ENCODE measurements at places on chromosomes 6 and 20.

DNA sequence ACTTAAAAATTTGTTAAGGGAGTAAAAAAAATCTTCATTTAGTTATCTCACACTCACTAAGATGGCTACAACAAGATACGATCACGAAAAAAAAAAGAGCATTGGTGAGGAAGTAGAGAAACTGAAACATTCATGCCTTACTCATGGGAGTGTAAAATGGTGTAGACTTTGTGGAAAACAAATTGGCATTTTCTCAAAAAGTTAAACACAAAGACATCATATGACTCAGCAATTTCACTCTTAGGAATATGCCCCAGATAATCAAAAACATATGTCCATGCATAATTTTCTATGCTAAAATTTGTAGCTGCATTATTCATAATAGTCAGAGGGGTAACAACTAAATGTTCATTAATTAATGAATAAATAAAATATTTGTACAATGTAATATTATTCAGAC lies 120.9 kb upstream of the IRAK1BP1 start:
- DNase-seq = no peak

- no peak for DNase-seq
Observed at GRCh38 chr6:1581120-1581991, 28.4 kb upstream of the FOXC1 start.

- DNase-seq = no peak
Observed at GRCh38 chr6:13038315-13038714, 290.0 kb downstream of the TBC1D7 start.

DNA sequence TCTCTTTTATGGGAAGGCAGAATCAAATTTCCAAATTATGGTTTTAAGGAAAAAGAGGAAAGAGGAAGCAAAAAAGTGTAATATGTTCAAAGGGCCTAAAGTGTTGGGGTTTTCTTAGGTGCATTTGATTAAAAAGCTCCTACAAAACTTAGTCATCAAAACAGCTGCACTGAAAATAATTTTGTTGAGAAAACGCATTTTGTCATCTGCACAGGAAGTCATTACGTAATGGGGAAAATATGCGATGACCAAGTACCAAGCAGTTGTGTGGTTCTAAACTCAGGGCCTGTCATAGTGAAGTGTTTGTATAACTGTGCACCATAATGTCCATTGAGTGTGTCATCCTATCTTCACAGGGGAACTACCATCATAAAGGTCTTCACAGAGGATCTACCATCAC lies 15.6 kb downstream of the HAO1 start:
- peak; percentile 4 for DNase-seq

GRCh38 chr6:168004023-168004422 lies 6.6 kb downstream of the KIF25 start:
- DNase-seq = no peak

DNA sequence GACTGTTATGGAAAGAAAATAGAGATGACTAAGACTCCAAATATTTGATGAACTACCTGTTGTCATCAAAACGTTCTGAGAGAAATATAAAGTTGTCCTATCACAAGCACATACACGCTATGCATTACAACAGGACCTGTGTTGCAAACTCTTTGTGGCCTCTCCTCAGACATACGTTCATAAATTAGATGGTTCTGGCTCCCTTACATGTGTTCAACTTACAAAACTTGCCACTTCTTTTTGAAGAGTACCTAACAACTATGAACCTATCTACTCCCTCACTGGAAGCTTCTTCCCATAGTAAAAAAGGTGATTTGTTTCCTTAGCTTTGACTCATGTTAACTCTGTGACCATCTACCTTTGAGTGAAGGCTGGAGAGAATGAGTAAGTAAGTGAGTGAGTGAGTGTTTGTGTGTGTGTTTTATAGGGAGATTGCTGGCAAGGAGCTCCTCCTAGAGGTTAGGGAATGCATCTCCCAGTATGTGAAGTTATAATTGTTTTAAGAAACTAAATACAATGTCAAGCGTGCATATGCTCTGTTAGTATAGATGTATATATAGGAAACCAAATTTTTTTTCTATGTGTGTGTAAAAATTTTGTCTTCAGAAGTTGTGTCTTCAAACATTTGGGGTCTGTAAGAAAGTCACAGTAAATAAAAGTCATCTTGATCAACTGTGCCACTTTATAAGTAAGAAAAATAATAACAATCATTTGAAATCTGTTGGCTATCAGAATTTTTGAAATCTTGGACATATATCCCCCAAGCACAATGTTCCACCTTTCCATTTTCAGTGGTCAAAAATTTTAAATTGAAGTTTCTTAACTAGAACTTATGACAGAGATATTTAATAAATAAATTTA lies 1211.1 kb upstream of the GJE1 start:
- DNase-seq = peak; percentile 56

DNA sequence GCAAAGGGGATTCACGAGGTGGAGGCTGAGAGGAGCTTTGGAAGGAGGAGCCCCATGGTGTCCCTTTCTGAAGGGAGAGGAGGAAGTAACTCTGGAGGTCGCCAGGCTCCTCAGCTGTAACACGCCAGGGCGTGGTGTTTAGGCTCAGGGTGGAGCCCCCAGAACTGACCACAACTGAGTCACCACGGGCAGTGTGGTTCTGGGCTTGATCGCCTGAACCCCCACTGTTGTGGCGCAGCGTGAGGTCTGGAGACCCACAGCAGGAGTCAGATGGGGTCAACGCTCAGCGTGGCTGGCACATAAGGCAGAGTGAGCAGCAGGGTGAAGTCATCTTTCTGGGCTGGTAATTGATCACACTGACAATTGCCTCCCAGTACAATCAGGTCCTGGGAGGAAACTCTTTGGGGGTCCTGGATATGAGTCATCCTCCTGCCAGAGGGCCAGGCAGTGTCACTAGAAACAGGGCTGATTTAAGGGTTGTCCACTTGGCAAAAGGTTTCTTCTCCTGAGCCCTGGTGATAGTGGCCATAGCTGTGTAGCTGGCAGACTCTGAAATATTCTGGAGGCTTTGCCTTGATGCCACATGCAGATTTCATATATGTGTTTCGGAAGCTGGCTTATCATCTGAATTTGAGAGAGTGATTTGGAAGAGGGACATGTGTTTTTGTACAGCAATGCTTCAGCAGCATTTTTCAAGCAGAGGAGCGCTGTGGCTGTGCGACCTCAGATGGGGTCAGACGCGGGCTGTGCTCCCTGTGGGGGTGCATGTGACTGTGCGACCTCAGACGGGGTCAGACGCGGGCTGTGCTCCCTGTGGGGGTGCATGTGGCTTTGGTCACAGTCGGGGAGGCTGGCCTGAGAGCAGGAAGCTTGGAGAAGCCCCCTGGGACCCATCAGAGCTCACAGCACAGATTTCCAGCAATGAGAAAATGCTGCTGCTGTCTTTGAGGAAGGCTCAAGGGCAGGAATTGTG lies 50.0 kb downstream of the SYNJ2 start:
- peak; percentile 49 for DNase-seq

DNA sequence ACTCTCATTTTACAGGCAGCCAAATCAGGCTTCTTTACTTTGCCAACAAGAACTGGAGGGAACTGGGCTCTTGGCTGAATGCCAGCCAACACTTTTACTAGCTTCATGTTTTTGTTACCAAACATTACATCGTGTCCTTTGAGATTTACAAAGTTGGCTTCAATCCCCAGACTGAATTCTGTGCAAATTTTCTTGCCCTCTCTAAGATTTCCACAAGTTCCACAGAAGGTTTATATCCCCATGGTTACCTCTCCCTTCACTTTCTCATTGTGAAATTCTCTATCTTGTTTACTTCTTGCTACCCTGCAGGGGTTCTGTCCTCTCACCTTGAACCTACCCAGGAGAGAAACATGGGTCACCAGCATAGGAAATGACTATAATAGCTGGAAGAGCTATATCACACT lies 37.6 kb upstream of the PLCB1 start:
- no peak for DNase-seq

- DNase-seq = peak; percentile 61
Observed at GRCh38 chr6:32943864-32944649, 3.2 kb upstream of the HLA-DMB start.

DNA sequence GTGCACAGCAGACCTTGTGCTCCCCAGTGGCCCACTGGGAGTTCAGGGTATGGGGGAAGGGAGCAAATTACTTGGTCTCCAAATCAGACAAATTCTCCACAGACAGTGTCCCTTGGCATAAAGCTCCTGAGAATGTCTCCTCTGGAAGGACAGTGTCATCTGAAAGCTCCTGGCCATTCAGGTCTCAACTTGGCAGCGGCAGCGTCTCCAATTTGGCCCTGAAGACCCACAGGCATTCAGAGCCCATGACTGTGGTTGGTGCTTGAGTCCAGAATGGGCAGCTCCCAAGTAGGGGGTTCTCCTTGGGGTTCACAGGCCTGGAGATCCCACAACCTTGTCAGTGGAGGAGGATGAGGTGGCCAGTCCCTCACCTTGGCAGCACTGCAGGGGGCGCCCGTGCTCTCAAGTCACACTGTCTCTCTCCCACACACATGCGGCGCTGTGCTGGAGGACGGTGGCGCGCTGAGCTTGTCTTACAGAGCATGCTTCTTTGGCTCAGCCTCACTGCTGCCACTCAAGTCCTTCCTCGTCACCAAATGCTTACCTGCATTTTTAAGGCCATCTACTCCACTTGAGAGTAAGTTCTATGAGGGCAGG lies 20.7 kb downstream of the DYNLRB1 start:
- DNase-seq = peak; percentile 52

DNA sequence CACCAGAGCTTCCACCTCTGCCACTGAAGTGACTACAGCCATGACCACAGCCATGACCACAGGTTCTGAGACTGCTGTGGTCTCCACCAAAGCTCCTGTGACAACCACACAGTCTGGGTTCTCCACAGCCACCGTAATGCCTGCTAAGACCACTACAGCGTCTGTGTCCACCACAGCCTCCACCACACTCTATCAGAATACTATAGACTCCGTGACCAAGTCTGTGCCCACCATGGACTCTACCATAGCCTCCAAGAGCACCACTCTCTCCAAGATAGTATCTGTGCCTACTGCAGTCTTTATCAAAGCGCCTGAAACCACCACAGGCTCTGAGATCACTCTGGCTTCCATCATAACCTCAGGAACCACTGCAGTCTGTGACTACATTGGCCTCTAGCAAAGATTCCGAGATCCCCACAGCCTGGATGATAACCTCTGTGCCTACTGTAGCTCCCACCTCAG lies 18.3 kb upstream of the MUC21 start:
- peak; percentile 30 for DNase-seq

DNA sequence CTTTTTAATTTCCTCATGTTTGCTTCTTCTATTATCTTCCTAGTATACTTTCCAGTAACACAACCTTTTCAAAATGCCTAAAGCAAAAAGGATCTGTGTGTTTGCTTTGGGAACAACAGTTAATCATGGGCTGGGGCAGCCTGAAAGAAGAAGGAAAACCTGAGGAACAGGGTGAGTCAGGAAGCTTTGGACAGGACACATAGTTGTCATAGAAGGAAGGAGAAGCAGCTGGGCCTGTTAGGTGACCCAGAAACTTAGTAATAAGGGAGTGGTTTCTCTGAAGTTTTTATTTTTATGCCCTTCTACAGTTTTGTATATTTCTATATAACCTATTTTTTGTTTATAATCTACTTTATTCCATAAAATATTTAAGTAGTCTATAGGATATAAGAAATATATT lies 61.4 kb downstream of the CD24 start:
- DNase-seq = no peak

DNA sequence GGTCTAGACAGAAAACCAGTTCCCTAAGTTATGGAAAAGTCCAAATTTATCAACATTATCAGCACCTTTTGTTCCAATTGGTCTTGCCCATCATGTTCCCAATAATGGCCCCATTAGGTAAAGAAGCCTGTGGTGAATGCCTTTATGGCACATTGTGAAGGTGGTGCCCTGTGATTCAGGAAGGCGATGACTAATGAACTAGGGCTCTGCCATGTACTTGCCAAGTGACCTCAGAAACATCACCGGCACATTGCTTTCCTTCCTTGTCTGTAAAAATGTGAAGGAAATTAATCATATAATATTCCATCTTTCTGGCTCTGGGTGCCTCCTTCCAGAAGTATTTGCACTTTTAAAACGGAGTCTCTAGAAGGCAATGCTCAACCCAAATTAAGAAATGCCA lies 132.3 kb downstream of the UNC5CL start:
- DNase-seq = no peak

DNA sequence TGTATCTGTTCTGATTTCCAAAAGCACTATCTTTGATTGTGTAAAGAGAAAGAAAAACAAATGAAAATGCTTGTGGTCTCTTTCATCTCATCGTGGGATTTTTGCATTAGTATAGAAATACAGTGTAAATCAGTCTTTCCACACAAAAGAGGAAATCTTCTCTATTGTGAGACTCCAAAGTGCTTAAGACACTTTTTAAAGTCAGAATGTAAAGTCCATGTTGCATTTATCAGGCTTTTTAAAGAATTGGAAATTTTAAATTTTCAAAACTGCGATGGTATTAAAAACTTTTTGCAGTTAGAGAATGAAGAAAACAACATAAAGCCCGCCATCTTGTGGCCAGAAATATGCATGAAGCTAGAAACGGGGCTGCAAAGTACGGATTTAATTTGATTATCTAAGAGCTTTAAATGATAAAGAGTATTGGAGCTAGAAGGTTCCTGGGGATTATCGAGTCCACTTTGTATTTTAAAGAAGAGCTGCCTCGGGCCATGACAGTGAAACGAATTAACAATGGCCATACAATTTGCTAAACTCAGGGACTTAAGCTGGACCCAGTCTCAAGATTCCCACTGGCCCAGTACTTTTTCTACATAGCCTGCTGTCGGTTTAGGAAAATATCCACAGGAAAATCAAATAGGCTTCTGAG lies 339.6 kb downstream of the ARHGAP18 start:
- peak; percentile 42 for DNase-seq

DNA sequence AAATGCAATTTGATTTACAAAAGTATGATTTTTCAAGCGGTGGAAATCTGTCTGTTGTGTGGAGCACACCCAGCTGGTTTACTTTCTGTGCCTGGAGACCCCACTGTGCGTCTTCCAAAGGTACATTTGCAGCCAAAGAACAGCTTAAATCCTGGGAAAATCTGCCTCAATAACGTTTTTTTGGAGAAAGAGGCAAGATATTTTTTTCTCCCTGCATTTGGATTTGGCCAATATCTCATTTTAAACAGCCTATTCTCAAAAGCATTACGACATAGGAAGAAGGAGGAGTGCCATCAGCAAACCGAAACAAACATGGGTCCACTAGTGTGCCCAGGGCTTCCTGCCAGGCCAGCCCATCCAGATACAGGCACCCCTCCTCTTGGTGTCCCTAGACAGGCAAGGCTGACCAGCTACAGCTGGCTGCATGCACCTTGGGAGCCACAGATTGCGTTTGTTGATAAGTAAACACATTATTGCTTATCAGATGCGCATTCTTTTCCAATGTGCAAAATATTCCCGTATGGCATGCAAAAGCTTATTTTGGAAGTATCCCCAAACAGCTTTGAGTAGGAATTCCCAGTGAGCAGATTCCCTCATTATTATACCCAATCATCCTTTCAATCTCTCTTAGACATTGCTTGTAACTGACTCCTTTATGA lies 184.5 kb upstream of the MARCKS start:
- no peak for DNase-seq

DNA sequence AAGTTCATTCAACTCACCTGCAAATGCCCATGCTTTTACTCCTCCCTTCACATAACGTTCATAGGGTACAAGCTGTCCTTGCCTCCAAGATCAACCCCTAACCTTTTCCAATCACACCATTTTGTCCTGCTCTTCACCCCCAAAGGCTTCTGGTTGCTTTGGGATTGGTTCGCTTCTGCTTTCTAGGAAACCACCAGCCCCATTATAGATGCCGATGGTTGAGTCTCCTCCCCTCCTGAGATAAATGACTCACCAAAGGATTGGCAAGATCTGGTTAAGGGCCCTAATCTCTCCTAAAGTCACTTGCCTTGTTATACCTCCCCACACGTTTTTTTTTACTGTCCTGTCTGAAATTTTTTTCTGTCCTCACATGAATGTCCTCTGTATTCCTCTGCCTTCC lies 311.4 kb downstream of the HACE1 start:
- no peak for DNase-seq

Data from activated CD4-positive, alpha-beta T cell treated with anti-CD3 and anti-CD28 coated beads, Interleukin-10, Interleukin-2, amounts not matched to agents 100 ng/mL and 50 ng/mL, durations not matched to agents 16 hours and 8 hours (primary cell).